Thoracic aorta (tissue), 2 donors: ENCODE measurements at places on chromosomes 4 and X. TPM values are rescaled to one million over a fixed set of nuclear protein-coding genes. Genes with fewer than 3 reads are reported as not detected.

The XKRX gene
- total RNA-seq = 1.6 TPM

The UGT2B17 gene
- total RNA-seq = not detected

The MMRN1 gene
- total RNA-seq = 17.8 TPM

The HDX gene
- total RNA-seq = 6.0 TPM

The ARHGAP6 gene
- total RNA-seq = 14.6 TPM

The PDZD4 gene
- 11.6 TPM for total RNA-seq

The ITGB1BP2 gene
- 52.6 TPM for total RNA-seq

The ATOH1 gene
- not detected for total RNA-seq

The GPRASP3 gene
- total RNA-seq = 4.2 TPM

The SLC49A3 gene
- total RNA-seq = 9.1 TPM

- no peak overlapping the region for H3K27ac ChIP-seq
- no peak for DNase-seq
- H3K4me1 ChIP-seq = peaks cover 11% of the 10 kb centered on the region
- peaks cover 19% of the 10 kb centered on the region for H3K36me3 ChIP-seq
- H3K27me3 ChIP-seq = no peaks in the 10 kb centered on the region
These were observed 118.0 kb downstream of the SOWAHB start for GRCh38 chr4:76779740-76780459.

DNA sequence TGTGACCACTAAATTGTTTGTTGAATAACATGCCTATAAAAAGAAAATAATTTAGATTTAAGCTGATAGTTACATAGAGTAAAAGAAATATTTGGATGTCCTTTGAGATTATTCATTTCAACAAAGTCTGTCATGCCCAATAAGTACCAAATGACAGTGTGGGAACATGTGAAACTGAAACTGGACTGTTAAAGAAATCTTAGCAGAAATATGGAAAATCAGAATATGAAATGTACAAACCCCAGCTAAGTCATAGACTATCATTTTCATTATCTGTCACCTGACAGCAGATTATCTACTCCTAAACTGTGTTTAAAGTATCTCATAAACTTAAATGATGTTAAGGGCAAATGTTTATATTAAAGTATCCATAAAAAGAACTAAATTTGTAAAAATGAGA, 437.8 kb upstream of the FAM241A start:
- no peaks in the 10 kb centered on the region for H3K36me3 ChIP-seq
- no peak for DNase-seq
- no peaks in the 10 kb centered on the region for H3K27me3 ChIP-seq

GRCh38 chrX:21678048-21678612, 20.0 kb upstream of the KLHL34 start:
- H3K27me3 ChIP-seq = no peaks in the 10 kb centered on the region
- no peaks in the 10 kb centered on the region for H3K4me1 ChIP-seq
- H3K36me3 ChIP-seq = no peaks in the 10 kb centered on the region
- no peak overlapping the region for H3K27ac ChIP-seq
- no peak overlapping the region for H3K4me3 ChIP-seq
- no peak for DNase-seq

DNA sequence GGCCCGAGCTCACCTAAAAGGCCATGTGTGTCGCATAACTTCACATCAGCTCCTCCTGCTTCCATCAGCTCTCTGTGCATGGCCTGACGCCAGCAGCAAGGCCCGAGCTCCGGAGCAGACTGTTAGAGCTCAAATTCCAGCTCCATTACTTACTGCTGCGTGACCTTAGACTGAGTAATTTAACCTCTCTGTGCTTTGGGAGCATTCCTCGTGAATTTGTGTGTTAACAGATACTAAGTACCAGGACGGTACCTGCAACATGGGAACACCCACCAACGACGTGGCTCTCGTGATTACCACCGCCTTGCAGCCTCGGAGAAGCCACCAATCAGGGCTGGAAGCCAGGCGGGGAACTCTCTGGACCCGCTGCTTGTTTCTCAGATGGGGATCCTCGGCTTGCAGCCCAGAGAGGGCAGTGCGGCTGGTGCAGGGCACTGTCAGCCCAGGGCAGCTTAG, 12.9 kb downstream of the LETM1 start:
- H3K4me1 ChIP-seq = no peaks in the 10 kb centered on the region
- peaks cover 25% of the 10 kb centered on the region for H3K36me3 ChIP-seq
- H3K27ac ChIP-seq = no peak overlapping the region
- DNase-seq = no peak
- no peaks in the 10 kb centered on the region for H3K27me3 ChIP-seq

DNA sequence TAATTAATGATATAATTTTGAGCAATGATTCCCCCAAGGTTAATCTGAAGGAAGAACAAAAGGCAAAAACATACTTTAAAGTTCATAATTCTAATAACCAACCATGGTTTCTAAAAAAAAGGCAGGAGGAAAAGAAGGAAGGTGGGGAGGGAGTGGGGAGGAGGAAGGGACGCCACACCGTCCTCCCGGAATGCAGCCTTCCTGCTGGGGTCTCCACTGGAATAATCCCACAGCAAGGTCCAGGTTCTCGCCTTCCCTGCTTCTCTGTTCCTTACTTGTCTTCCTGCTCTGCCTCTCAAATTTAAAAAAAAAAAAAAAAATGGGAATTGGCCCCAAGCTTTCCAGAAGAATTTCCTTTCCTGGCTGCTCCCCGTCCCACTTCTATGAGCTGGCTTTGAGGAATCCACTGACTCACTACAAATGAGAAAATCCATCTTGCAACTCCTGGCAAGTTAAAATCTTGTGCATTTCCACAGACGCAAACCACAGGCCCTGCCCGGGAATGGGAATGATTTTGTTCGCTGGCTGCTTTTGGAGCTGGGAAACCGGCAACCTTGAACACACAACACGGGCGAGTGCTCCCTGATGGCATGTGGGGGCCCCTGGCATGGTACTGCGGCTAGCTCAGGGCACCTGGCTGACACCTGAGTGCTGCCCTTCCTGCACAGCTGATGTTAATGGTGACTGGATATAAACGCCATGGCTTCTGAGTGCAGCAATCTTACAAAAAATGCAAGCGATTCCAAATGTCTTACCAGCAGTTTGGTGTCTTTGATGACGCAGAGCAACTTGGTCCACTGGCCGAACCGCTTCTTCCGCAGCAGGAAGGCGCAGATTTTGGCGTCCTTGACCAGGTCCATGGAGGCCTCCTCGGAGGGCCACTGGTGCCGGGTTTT, 97.0 kb downstream of the AFAP1 start:
- DNase-seq = peak; percentile 31
- H3K4me1 ChIP-seq = peaks cover 41% of the 10 kb centered on the region
- peak overlapping the region; percentile 91 for H3K27ac ChIP-seq
- peaks cover 3% of the 10 kb centered on the region for H3K36me3 ChIP-seq

DNA sequence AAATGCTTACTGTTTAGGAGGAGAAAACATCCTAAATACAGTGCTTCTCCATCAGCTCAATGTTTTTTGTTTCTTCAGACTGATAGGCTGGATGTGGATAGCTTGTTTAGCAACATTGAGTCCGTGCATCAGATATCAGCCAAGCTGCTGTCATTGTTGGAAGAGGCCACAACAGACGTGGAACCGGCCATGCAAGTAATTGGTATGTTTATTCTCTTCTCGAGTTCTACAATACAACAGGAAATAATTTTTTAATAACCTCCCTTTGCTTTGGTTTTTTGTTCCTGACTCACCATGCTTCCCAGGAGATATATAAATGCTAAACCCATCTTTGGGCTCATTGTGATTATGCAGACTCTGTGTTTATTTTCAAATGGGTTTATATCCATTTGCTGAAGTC, 60.9 kb downstream of the ARHGEF38 start:
- H3K4me1 ChIP-seq = no peaks in the 10 kb centered on the region
- H3K27me3 ChIP-seq = no peaks in the 10 kb centered on the region

DNA sequence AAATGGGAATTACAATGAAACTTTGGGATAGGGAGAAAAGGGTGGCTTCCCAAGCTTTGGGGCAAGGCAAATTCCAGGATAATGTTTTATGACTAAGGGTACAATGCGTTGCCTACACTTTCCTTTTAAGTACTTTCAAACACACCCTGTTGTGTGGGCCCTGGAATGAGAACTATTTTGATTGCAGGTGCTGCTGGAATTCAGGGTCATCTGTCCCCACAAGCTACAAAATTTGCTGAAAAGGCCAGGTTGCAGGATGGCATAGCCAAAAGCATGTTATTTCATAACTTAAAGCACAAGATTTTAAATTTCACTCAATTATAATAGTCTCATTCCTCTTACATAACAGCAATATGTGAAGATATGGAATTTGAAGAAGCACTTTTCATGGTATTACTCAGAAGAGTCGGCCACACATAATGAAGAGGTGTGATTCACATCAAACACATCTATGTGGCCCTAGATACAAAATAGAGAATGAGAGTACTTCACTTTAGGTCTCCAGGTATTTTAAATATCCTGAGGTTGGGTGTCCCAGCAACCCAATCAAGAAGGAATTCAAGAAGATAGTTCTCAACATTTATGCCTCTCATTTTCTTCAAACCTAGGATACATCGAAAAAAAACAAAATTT, 89.3 kb downstream of the APBB2 start:
- peaks cover 16% of the 10 kb centered on the region for H3K4me1 ChIP-seq
- DNase-seq = no peak
- H3K36me3 ChIP-seq = no peaks in the 10 kb centered on the region
- H3K4me3 ChIP-seq = no peak overlapping the region
- no peaks in the 10 kb centered on the region for H3K27me3 ChIP-seq

DNA sequence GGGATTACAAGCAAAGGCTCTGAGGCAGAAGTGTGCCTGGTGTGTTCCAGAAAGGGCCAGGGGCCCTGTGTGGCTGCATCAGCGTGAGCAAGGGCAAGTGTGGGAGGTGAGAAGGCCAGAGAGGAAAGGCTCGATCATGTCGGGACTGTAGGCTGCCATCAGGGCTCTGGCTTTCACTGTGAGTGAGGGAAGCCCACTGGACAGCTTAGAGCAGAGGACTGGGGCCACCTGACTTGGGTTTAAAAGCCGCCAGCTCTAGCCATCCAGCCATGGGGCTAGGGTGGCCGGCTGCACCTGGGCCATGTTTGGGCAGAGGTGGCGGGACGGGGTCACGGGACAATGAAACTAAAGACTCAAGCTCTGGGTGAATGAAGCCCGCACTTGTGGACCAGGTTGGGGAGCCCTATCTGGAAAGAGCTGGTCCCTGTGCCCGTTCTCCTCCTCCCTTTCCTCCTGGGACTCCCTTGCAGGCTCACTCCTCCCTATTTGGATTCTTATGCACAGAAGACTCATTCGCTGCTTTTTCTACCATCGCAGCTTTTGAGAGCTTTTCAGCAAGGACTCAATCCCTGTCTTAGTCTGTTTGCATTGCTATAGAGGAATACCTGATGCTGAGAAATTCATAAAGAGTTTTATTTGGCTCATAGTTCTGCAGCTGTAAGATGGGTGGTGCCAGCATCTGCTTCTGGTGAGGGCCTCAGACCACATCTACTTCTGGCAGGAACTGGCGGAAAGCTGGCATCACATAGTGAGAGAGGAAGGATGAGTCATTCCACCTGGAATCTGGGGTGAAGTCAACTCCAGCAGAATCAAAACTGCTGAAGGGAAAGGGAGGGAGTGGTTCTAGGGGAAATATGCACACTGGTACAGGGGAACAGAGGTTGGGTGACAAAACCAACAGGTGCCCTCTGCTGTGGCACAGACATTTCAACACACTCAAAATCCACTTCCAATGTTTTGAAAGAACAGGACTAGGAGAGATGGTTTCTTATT, 15.3 kb downstream of the CTAG1B start:
- H3K4me1 ChIP-seq = no peaks in the 10 kb centered on the region
- no peak for DNase-seq

- no peak overlapping the region for H3K4me3 ChIP-seq
- no peak overlapping the region for H3K27ac ChIP-seq
- no peaks in the 10 kb centered on the region for H3K27me3 ChIP-seq
- H3K4me1 ChIP-seq = no peaks in the 10 kb centered on the region
- no peaks in the 10 kb centered on the region for H3K36me3 ChIP-seq
These were observed 46.3 kb upstream of the AFAP1 start for GRCh38 chr4:7985891-7986441.

- no peaks in the 10 kb centered on the region for H3K4me1 ChIP-seq
- H3K4me3 ChIP-seq = no peak overlapping the region
- DNase-seq = no peak
- no peak overlapping the region for H3K27ac ChIP-seq
- no peaks in the 10 kb centered on the region for H3K27me3 ChIP-seq
These were observed 268.4 kb downstream of the PPP3CA start for GRCh38 chr4:101078950-101079349.
